Activated B cell treated with CpG ODN at 0.5 μM for 24 hours (primary cell): ENCODE measurements at places on chromosomes 6 and 20. TPM values are rescaled to one million over a fixed set of nuclear protein-coding genes. Genes with fewer than 3 reads are reported as not detected.

NEDD9 gene
- 57.4 and 61.9 TPM in 2 replicates for total RNA-seq

SKIC2 gene
- total RNA-seq: 95.8 and 102 TPM in 2 replicates

DLL1 gene
- 0.32 and 0.53 TPM in 2 replicates for total RNA-seq

MYBL2 gene
- 99.5 and 102 TPM in 2 replicates for total RNA-seq

GPSM3 gene
- total RNA-seq: 185 and 199 TPM in 2 replicates

ASIP gene
- total RNA-seq: not detected in 2 replicates

PNPLA1 gene
- total RNA-seq: not detected in 2 replicates

TPD52L1 gene
- not detected in 2 replicates for total RNA-seq

DNA sequence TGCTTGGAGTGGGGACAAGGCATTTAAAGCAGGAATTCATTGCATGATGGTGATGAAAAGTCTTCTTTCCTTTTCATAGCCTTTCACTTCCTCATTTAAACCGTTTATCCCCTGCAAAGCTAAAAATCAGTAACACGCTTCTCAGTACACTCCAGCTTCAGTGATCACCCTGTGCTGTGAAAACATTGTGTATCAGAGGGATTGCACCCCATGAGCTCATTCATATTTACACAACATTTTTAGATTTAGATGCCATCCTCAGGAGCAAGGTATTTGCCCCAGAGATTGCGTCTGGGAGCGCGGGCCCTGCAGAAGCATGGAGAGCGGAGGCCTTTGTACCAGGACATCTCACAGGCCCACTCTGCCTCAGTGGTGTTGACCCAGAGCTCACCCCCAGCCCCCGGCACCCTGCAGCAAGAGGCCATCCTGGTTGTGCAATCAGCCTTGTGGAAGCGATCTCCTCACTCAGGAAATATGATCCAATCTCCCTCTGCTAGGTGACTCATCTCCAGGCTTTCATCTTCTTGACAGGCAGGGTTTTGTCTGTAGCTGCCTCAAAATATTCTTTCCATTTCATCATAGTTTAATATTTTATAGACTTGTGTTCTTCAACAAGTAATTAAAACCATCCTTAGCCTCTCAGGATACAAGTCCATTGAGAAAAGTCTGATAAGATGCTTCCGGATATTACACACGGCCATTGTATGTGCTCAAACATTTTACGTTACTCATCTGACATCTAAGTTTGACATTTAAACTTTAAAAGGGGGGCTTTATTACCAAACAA is 38.9 kb upstream of the THBS2 start:
- no peaks in the 10 kb centered on the region for H3K4me1 ChIP-seq
- H3K36me3 ChIP-seq: no peaks in the 10 kb centered on the region
- H3K27ac ChIP-seq: no peak overlapping the region
- H3K27me3 ChIP-seq: no peaks in the 10 kb centered on the region

GRCh38 chr6:84309336-84309735 is 81.9 kb upstream of the CEP162 start:
- H3K4me1 ChIP-seq: no peaks in the 10 kb centered on the region
- H3K27ac ChIP-seq: no peak overlapping the region
- no peaks in the 10 kb centered on the region for H3K36me3 ChIP-seq
- no peak for DNase-seq
- H3K4me3 ChIP-seq: no peak overlapping the region

- no peaks in the 10 kb centered on the region for H3K36me3 ChIP-seq
- H3K4me1 ChIP-seq: no peaks in the 10 kb centered on the region
- no peak for DNase-seq
- H3K27ac ChIP-seq: no peak overlapping the region
- no peak overlapping the region for H3K4me3 ChIP-seq
Observed at GRCh38 chr20:24439737-24440387, 29.6 kb upstream of the SYNDIG1 start.

DNA sequence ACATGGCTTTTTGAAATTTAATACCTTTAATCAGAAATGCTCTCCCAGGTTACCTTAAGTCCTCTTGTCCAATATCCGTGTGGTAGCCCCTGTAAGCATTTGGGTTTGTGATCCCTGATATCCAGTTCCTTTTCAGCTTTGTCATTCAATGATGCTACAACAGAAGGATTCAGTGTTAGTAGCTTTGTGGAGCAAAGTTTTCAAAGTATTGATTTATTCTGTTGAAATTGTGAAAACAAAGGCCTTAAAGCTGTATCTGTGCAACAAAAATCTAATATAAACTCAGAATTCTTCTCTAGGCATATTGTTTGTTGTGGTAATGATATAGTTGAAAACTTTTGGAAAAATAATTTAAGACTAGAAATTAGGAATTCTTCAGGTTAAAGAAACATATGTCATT is 91.9 kb downstream of the ADGRB3 start:
- no peaks in the 10 kb centered on the region for H3K4me1 ChIP-seq
- H3K4me3 ChIP-seq: no peak overlapping the region
- no peaks in the 10 kb centered on the region for H3K36me3 ChIP-seq
- H3K27me3 ChIP-seq: no peaks in the 10 kb centered on the region
- no peak for DNase-seq

DNA sequence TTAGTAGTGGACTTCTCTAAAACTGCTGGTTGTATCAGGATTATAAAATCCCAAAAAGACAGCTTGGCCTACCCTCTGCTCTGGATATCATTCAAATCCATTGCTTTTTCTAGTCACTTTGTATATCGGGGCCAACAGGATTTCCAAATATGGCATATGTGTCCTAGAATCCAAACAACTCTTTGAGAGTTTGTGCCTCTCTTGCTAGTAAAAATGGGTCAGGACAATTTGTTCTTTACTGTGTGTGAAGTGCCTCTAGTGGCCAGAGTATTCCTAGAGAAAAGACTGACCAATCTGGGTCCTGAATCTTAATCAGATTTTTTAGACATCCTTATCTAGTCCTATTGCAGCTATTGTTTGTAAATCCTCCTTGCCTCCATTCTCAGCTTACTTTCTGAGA is 33.5 kb upstream of the MANEA start:
- no peaks in the 10 kb centered on the region for H3K27me3 ChIP-seq
- H3K27ac ChIP-seq: no peak overlapping the region
- no peaks in the 10 kb centered on the region for H3K36me3 ChIP-seq
- DNase-seq: no peak

DNA sequence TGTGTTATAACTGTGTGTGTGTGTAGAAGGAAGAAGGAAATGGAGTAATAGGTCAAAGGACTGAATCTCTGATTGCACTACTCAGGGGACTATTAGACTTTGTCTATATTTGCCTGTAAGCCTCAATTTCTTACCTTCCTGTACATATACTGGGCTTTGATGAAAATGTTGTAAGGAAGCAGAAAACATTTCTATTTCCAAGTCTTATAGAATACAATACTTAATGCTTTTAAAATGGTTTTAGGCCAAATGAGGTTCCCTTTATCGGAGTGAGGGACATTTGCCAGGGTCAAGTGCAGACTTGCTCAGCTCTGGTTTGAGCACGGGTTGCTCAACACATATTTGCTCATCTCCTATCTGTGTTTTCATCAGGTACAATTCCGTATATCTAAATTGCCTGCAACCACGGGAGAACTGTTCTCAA is 28.3 kb downstream of the MEP1A start:
- no peaks in the 10 kb centered on the region for H3K36me3 ChIP-seq
- no peak for DNase-seq
- no peak overlapping the region for H3K4me3 ChIP-seq
- no peaks in the 10 kb centered on the region for H3K27me3 ChIP-seq
- H3K27ac ChIP-seq: no peak overlapping the region

DNA sequence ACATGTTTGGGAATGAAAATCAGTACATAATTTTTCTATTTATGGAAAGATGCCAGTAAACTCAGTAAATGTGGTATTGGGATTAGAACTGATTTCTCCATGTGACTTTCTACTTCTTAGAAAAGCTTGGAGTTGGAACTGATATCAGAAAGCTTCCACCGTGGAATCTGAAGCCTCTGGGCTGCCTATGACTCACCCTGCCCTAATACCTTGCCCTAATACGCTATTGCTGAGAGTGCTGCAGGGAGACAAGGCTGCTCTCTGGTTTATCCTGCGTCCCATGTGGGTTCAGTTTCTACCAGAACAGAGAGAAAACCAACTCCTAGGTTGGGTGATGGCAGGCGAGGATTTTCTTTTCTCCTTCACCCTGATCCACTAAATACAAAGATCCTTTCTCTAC is 3.3 kb upstream of the STMND1 start:
- H3K4me3 ChIP-seq: no peak overlapping the region
- H3K4me1 ChIP-seq: peaks cover 4% of the 10 kb centered on the region
- H3K27ac ChIP-seq: no peak overlapping the region
- no peak for DNase-seq
- peaks cover 37% of the 10 kb centered on the region for H3K27me3 ChIP-seq
- H3K36me3 ChIP-seq: no peaks in the 10 kb centered on the region

- H3K27me3 ChIP-seq: no peaks in the 10 kb centered on the region
- no peak for DNase-seq
- no peak overlapping the region for H3K4me3 ChIP-seq
- H3K27ac ChIP-seq: no peak overlapping the region
- H3K36me3 ChIP-seq: no peaks in the 10 kb centered on the region
Observed at GRCh38 chr6:18507561-18507960, 120.4 kb downstream of the RNF144B start.
